LHCN-M2 (cell line): ENCODE measurements at places on chromosomes 4 and X. TPM values are rescaled to one million over a fixed set of nuclear protein-coding genes. Genes with fewer than 3 reads are reported as not detected.

The DACH2 gene
- total RNA-seq = not detected in 2 replicates

The PAGE2B gene
- total RNA-seq = not detected in 2 replicates

The STK26 gene
- 4.4 and 4.7 TPM in 2 replicates for total RNA-seq

- DNase-seq = no peak
Observed at GRCh38 chr4:569958-570667, 6.0 kb downstream of the TMEM271 start.

DNA sequence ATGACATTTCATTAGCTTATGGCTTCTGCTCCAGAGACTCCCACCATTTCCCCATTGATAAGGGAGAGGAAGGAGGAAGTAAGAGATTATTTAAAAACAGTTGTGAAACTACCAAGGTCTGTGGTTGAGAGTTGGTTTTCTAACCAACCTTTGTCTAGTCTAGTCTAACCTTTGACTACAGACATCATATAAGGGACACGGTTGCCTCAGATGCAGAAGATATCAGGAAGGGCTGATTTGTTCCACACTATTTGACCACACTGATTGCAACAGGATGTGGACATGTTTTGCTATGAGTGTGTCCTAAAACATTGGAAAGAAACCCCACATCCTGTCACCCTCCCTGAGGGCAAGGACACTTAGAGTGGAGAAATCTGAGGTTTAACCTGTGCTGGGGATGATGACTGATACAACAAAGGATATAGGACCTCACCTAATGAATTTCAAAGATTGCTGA is 53.0 kb downstream of the COQ2 start:
- peak; percentile 41 for DNase-seq

DNA sequence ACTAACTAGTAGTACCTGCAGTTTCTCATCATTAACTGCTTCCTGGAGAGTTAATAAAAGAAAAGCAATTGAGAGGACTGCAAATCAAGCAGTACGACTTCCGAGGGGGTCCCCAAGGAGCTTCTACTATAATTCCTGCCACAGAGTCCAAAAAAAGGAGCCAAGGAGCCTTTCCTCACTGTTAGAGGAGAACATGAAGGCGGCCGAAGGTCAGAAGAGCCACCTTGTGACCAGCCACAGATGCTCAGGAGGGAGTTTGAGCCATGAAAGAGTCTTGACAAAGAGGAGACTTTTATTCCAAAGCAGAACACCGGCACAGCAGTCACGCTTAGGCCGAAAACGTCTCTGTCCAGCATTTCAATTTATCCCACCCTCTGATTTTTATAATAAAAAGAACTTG is 62.2 kb downstream of the RELL1 start:
- DNase-seq = no peak

DNA sequence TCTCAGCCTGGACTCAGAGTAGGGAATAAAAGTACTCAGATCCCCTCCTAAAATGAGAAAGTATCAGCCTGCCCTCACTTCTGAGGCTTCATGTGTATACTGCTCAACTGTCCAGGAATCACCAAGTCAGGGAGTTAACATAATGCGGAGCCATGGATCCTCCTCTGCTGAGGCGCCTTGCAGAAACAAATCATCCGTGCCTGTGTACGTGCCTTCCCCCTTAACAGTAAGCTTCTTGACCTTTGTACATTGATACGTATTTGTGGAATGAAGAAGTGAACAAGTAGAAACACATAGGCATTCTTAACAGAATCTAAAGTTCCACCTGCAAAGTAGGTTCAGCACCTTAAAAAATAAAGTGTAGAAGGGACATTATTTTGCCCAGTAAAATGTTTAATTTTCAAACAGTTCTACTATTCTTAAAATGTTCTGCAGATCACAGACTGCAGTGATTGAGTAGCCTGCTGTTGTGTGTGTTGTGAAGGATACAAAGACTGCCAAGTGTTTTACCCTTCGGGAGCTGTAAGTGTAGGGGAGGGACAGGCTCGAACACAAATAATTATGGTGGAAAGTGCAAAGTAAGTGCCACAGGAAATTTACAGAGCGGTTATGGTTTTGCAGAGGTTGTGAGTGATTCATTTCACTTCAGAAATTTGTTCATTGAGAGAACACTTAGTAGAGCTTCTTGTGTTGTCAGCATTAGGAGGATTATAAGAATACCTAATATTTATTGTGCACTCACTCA is 61.9 kb downstream of the ARHGAP10 start:
- DNase-seq = no peak

DNA sequence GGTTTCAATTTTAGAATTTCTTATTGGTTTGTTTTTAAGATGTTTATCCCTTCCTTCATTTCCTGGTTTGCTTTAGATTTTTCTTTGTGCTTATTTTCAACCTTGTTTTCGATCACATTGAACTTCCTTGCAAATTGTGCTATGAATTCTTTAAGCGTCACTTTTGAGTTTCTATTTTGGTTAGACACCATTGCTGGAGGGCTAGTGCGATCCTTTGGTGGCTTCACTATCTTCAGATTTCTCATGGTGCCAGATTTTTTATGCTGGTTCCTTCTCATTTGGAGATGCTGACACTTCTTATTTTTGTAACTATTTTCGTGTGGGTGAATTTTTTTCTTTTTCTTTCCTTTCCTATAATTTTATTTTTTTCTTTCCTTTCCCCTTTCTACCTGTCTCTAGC is 227.2 kb upstream of the HDX start:
- DNase-seq = no peak

- no peak for DNase-seq
Observed at GRCh38 chr4:122621016-122621507, at the start of gene IL21. IL21 (minus strand) TSS chr4:122621066; CDS start chr4:122621011, 55 bp downstream.

GRCh38 chrX:38770152-38770551 is 31.1 kb upstream of the MID1IP1 start:
- DNase-seq = no peak

DNA sequence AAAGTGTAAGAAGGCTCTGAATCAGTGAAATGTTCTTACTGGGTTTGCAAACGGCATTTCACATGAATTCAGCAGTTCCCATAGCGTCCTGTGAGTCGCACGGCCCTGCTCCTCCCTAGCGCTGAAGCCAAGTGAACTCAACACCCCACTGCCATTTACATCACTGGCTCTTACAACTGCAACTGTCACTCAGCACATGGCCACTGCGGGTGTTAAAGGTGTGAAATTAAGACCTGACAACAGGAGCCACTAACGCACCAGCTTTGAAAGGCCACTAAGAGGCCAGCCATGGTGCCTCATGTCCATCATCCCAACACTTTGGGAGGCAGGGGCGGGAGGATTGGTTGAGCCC is 31.7 kb downstream of the RNF212 start:
- peak; percentile 59 for DNase-seq

DNA sequence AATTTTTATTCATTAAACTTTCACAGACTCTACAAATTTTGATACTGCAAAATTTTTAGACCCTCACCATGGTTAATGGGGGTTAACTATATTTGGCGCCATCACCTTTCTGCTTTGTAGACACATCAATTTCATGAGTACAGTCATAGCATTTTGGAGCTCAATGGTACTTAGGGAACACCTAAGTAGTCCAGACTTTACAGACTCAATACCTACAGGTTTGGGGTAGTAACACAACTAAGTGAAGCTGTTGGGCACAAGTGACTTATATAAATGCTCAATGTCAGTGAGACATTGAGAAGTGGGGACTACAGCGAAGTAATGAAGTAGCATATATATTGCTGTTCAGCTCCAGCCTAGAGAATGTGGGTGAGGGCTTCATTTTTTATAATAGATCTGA is 7.5 kb downstream of the GPRIN3 start:
- no peak for DNase-seq

- DNase-seq = peak; percentile 93
Observed at GRCh38 chrX:45621376-45622041, 420.8 kb upstream of the DIPK2B start.

GRCh38 chr4:125388613-125389012 is 73.9 kb downstream of the FAT4 start:
- DNase-seq = peak; percentile 81

- DNase-seq = peak; percentile 75
Observed at GRCh38 chr4:76087007-76087769, 12.7 kb downstream of the ART3 start.

- no peak for DNase-seq
Observed at GRCh38 chr4:71188156-71188640, 150.6 kb upstream of the SLC4A4 start.

DNA sequence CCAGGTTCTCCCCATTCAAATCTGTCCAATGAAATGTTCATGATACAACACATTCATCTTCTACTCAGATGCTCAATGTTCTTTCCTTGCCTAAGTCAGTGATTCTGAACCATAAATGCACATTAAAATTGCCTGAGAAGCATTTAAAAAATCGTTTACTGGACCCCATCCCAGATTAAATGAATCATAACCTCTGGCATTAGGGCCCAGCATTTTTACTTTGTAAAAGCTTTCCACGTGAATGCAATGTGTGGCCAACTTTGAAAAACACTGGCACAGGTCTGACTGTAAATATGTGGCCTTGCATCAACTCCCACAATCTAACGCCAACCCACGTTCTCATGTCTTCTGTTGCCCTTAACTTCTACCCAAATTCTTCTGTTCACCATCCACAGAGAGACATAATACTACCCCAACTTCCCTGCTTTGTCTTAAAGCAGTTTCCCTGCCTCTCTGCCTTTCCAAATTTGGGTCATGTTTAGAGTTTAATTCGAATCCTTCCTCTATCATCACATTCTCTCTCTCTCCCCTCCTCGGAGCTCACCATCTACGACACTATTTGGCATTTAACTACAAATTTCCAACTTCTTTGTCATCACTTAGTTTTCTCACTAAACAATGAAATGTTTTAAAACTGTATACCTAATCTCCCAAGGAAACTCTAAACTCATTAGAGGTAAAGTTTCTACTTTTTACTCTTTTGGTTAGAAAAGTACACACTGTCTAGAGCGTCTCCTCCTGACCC is 78.7 kb downstream of the PRKG2 start:
- peak; percentile 54 for DNase-seq

DNA sequence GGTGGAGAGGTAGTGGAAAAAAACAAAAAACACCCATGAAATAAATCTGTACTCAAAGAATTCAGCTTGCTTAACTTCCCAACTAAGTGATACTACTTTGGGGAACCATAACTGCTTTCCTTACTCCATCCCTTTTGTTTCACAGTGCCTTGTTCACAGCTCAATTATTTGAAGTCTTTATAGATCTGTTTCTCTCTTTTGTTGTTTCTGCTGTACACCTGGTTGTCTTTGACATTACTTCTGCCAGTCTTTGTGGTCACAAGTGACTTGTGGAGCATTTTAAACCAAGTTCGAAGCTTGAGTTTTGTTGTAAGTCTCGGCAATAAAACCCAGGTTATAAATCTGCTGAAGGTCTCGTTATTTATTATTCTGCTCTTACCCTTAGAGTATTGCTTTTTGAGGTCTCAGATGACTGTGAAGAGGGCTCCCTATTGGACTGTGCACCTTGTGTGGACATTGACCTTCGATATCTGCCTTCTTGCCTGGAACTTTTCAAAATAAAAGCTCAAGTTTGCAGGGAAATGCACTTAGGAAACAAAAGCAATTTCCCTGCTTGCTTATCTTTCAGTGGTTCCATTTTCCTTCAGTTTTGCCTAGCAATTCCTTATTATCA is 59.8 kb downstream of the ANK2 start:
- no peak for DNase-seq

DNA sequence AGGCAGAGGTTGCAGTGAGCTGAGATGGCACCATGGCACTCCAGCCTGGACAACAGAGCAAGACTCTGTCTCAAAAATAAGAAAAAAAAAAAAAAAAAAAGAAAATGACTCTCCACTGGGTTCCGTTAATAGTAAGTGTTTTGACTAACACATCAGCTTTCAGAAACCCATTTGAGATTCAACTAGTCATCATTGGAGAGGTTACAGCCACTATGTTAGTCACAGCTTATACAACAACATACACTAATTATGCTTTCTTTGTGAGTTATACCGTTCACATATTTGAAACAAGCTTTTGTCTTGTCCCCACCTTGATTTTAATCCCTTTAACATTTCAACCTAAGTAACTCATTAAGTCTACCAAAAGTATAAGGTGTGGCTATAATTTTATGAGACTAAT is 48.2 kb downstream of the HADH start:
- no peak for DNase-seq

- no peak for DNase-seq
Observed at GRCh38 chrX:319579-320125, 1.1 kb upstream of the GTPBP6 start.

- no peak for DNase-seq
Observed at GRCh38 chr4:19429684-19430083, 822.0 kb upstream of the SLIT2 start.
